IMR-90 (cell line): ENCODE measurements at places on chromosomes 5 and 9.
A peak's percentile ranks its signal among the peaks of the same experiment; 100 is the strongest.

- DNase-seq, result no peak
Measured at GRCh38 chr9:37954581-37954981, 50.7 kb upstream of the SLC25A51 start.

- DNase-seq, result peak; percentile 66
Measured at GRCh38 chr9:4987961-4988421, 2.9 kb downstream of the JAK2 start.

GRCh38 chr5:137344723-137345322 lies 154.3 kb downstream of the SPOCK1 start:
- peak; percentile 53 for DNase-seq

DNA sequence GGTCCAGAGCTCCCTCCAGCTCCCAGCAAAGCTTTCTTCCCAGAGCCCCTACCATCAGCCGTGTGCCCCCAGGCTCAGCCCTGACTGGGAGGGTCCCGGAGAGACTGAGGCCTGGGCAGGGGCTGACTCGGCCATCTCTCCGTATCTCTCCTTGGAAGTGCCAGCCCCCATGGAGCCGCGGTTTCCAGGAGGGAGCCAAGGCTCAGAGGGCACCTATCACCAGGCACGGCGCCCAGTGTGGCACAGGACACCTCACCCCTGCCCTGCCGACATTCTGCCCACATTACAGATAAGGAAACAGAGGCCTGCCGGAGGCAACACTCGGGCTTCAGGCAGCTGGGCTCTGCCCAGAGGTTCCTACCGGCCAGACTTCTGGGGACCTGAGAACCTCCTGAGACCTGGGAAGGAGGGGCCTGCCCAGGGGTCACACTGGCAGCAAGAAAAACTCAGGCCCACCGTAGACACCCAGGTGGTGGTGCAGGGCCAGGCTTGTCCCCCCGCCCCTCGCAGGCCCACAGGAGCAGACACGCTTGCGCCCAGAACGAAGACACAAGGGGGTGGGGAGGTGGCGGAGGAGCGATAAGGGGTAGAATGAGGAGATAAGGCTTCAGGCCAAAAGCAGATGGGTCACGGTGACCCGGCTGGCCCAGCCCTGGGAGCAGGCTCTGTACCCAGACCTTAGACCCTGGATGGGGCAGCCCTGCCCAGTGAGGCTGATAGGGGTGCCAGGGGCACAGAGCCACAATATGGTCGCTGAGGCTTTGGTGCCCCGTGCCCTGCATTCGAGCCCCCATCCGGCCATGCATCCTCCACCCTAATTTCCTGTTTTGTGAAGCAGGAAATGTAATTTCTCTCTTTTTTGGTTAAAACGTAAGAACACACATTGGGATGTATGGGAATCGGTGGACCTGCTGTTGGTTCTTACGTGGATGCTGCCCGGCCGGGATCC lies 11.8 kb downstream of the NR5A1 start:
- DNase-seq, result no peak

GRCh38 chr5:83518319-83519061 lies 46.9 kb downstream of the VCAN start:
- no peak for DNase-seq

GRCh38 chr9:109912082-109912582 lies 132.1 kb downstream of the PALM2AKAP2 start:
- peak; percentile 93 for DNase-seq

- no peak for DNase-seq
Measured at GRCh38 chr9:98142925-98143481, 24.0 kb upstream of the TRIM14 start.

GRCh38 chr5:150034662-150035061 lies 34.1 kb downstream of the HMGXB3 start:
- DNase-seq, result peak; percentile 90

- DNase-seq, result no peak
Measured at GRCh38 chr9:107404161-107404560, 85.4 kb downstream of the KLF4 start.
